ENCODE measurements at places on chromosomes 2 and 18. TPM values are rescaled to one million over a fixed set of nuclear protein-coding genes. Genes with fewer than 3 reads are reported as not detected.

The CDKL4 gene
- polyA plus RNA-seq: 0.37 TPM

The CD8B gene
- 0.73 TPM for polyA plus RNA-seq

The NT5DC4 gene
- polyA plus RNA-seq: 0.18 TPM

The KCNK3 gene
- polyA plus RNA-seq: 1.3 TPM

The DSEL gene
- 20.3 TPM for polyA plus RNA-seq

The ASB18 gene
- polyA plus RNA-seq: not detected

The DDX18 gene
- 75.0 TPM for polyA plus RNA-seq

GRCh38 chr2:68835621-68836020, 35.6 kb downstream of the BMP10 start:
- no peak for DNase-seq

- DNase-seq: no peak
Measured at GRCh38 chr2:217707131-217707611, 295.6 kb downstream of the TNS1 start.

- DNase-seq: no peak
Measured at GRCh38 chr2:20099780-20100179, 48.4 kb upstream of the LAPTM4A start.

- no peak for DNase-seq
Measured at GRCh38 chr2:167406558-167406957, 518.3 kb downstream of the XIRP2 start.

GRCh38 chr2:40886100-40886499, 434.2 kb upstream of the SLC8A1 start:
- no peak for DNase-seq

Measured in renal cortex interstitium (tissue), 15 donors.